ENCODE measurements at places on chromosomes 4 and X.

GRCh38 chr4:10460313-10461047 lies 3.3 kb upstream of the ZNF518B start:
- no peak for DNase-seq

GRCh38 chr4:139581096-139581495 lies 25.1 kb upstream of the SETD7 start:
- DNase-seq: no peak

GRCh38 chr4:821631-822030 lies 4.3 kb downstream of the CPLX1 start:
- DNase-seq: no peak

GRCh38 chrX:49978176-49978575 lies 55.8 kb downstream of the CLCN5 start:
- no peak for DNase-seq

GRCh38 chrX:149462849-149463248 lies 42.3 kb downstream of the IDS start:
- no peak for DNase-seq

DNA sequence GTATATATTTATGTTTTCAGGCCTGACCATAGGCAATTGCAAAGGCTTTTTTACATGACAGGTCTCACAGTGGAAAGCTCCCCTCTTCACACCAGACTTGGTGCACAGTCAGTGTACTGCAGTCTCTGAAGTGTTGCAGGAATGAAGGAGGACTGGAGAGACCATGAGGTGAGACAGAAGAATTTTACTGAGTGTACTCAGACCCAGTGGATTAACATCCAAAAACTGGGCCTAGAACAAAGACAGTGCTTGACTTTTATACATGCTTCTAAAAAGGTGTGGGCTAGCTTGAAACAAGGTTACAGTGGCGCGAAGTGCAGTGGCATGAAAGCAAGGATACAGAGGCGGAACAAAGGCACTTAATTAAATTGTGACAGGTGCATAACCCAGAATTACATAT lies 822.9 kb downstream of the RAPGEF2 start:
- no peak for DNase-seq

DNA sequence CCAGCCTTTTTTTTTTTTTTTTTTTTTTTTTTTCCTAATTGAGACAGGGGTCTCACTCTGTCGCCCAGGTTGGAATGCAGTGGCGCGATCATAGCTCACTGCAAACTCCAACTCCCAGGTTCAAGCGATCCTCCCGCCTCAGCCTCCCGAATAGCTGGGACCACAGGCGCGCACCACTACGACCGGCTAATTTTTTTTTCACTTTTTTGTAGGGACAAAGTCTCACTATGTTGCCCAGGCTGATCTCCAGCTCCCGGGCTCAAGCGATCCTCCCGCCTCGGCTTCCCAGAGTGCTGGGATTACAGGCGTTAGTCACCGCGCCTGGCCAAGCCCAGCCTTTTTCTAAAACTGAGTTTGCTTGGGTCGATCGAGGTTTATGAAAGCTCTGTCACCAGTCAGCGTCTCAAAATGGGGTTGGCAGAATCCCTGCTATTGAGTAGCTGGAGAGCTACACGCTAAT lies 1.3 kb upstream of the OTUD5 start:
- no peak for DNase-seq

DNA sequence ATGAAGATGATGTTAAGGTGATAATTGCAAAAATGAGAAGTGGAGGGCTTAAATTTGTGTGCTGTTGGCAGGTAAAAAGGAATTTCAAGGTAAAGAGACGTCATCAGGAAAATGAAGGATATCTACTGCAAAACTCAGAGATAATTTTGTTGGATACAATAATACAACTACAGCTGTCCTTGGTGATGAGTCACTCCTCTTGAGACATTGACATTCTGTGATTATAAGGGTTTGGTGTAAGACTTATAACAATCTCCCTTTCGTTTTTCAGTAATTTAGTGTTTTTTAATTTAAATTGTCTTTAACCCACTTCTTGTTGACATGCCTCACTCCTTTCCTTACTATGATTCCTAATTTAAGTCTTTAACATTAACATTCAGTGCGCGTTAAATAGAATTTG lies 1074.1 kb upstream of the SLIT2 start:
- DNase-seq: no peak

DNA sequence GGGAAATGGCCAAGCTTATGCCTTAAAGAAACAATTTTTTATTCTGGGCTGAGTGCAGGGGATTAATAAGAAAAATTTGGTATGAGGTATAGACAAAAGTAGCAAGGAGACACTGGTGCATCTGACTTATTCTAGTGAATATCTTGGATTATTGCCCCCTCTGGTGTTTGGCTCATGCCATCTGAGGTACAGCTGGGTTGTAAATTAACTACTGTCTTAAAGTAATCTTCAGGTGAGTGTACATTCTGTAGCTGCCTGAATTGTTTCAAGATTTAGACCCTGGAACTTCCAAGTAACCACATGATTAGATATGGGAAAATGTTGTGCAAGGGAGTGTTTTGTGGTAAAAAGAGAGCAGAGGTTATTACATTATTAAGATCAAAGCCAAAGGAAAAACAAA lies 988.7 kb downstream of the FAM133A start:
- DNase-seq: no peak

DNA sequence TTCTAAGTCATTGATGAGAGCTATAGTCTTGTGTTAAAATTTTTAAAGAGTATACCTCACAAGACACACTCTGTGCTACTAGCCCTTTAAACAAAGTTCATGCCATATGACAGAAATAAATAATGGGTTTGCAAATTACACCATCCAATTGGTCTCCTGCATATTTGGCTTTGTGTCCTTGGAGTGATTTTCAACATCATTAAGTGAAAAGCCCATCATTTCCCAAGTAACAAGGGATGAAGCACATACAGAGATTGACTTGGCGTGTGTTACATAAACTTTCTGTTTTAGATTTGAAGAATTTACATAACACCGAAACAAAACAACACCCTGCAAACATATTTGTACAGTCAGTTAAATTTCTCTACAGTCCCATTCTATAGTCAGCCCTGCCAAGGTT lies 216.9 kb upstream of the NEIL3 start:
- DNase-seq: no peak

- DNase-seq: no peak
Measured at GRCh38 chr4:55931833-55932232, 16.9 kb upstream of the CEP135 start.

DNA sequence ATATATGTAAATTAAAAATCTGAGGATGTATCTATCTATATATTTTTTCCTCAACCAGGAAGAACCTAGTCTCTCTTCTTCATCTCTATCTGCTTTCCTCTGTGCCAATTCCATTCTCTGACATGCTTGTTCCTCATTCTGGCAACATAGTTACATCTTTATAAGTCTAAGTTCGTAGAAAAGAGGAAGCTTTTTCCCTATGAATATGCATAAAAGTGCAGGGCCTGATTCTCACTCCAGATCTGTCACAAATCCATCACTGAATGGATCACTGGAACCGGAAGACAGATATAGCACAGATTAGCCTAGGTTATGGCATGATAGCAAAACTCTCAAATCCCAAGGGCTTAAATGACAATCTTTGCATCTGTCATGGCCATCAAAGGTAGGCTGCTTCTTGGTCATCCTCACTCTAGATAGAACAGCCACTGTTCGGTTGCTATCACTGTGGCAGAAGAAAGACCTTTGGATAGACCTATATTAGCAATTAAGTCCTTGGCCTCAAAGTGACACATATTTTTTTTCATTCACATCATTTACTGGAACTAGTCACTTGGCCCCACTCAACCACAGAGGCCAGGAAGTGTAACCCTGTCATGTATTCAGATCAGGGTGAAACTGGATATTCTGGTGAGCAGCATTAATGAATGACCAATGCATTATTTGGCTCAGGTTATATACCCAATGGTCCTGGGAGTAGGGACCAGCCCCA lies 22.2 kb downstream of the DTHD1 start:
- DNase-seq: no peak

- DNase-seq: no peak
Measured at GRCh38 chr4:85790582-85790981, 315.6 kb downstream of the ARHGAP24 start.

GRCh38 chrX:57134702-57135101 lies 2.5 kb downstream of the SPIN2A start:
- DNase-seq: no peak

- DNase-seq: no peak
Measured at GRCh38 chr4:123073650-123074049, 151.3 kb upstream of the NUDT6 start.

- DNase-seq: no peak
Measured at GRCh38 chr4:53706422-53707032, 115.2 kb upstream of the LNX1 start.

DNA sequence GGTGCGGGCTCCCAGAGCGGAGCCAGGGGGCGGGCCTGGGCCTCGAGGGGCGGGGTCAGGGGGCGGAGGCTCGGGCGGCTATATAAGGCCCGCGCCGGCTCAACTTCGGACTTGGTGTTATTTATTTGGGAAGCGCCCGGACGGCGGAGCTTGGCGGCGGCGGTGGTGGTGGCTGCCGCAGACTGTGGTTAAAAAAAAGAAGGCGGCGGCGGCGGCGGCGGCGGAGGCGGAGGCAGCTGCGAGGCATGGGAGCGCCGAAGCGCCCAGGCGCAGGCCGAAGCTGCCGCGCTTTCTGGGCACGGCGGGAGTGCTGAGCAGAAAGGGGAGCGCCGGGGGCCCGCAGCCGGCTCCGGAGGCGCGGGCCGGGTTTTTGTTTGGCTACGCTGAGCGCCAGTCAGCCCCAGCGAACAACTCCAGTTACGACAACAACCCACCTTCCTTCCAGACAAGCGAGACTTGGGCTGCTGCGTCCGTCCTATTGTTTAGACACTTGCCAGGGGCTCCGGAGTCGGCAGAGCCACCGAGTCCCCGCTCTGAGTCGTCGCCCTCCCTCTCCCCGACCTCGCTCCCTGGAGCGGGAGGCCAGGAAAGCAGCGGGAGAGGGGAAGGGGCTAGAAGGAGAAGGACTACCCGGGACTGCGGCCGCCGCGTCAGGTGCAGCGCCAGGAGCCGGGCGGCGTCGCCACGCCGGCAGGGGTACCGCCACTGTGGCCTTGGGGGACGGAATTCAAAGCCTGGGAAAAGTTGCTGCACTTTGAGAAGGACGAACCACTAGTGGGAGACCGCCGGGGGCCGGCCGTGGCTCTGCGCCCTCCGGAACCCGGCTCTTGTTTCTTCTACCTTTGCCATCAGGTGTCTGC lies at the start of gene SLIT2:
TSS of gene SLIT2 (plus strand) at position 110 of the 860 bp plus-strand sequence. CDS start 1,911 bp downstream, outside the sequence.
- DNase-seq: no peak

DNA sequence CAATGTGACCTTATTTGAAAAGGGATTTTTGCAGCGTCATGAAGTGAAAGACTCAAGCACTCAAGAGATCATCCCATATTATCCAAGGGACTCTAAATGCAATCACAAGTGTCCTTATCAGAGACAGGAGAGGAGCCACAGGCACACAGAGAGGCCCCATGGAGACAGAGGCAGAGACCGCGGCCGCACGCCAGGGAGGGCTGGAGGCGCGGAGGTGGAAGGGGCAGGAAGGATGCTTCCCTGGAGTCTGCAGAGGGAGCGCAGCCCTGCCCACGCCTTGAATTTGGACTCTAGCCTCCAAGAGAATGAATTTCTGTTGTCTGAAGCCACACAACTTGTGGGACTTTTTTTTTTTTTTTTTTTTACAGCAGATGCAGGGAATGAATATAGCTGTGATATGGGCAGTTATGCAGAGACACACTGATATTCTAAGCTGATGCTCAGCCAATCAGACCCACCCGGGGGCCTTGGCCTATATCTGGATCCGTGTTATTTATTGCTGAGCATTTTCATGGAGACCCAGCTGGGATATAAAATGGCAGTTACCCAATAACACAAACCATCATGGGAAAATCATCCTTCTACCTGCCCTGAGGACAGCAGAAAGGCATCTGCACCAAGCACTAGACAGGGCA lies 244.8 kb upstream of the PSAPL1 start:
- DNase-seq: no peak

DNA sequence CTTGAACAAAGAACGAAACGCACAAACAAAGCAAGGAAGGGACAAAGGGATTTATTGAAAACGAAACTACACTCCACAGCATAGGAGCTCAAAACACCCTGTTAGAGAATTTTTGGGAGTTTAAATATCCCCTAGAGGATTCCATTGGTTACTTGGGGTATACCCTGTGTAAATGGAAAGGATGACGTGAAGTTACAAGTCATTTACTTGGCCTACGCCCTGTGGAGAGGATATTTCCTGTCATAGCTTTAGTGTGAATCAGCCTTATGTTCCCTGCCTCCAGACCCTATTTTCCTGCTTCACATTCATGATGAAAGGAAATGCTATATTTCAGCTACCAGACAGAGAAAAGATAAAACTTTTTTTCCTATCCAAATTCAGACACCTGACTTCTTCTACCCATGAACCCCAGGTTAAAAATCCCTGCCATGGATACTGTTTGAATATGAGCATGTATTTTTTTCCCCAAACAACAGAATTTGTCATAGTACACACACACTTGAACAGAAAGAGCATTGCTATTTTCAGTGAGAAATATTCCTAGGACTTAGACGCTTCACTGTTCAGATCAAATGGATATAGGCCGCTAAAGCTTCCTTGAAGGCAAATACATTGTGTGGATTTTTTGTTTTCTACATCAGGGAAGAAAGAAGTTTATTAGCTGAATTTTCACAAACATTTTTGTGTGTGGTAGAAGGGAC lies 20.4 kb downstream of the PIN4 start:
- DNase-seq: no peak

DNA sequence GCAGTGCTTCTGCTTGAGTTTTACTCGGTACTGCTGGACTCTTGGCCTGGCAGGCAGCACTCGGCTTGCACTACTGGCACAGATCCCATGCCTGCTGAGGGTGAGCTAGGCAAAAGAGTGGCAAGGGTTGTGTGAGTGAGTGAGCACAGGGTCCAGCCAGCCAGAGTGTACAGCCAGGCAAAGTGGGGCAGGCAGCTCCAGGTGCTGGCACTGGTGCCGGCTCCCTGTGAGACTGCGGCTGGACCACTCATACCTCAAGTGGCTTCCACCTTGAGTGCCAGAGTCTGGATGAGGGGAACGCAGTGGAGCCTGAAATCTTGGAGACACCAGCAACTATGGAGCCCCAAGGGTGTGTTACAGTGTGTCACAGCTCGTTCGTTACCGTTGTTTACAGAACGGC lies 1451.9 kb upstream of the AGA start:
- DNase-seq: no peak

- no peak for DNase-seq
Measured at GRCh38 chr4:73070074-73070390, 516 bp upstream of the COX18 start.

DNA sequence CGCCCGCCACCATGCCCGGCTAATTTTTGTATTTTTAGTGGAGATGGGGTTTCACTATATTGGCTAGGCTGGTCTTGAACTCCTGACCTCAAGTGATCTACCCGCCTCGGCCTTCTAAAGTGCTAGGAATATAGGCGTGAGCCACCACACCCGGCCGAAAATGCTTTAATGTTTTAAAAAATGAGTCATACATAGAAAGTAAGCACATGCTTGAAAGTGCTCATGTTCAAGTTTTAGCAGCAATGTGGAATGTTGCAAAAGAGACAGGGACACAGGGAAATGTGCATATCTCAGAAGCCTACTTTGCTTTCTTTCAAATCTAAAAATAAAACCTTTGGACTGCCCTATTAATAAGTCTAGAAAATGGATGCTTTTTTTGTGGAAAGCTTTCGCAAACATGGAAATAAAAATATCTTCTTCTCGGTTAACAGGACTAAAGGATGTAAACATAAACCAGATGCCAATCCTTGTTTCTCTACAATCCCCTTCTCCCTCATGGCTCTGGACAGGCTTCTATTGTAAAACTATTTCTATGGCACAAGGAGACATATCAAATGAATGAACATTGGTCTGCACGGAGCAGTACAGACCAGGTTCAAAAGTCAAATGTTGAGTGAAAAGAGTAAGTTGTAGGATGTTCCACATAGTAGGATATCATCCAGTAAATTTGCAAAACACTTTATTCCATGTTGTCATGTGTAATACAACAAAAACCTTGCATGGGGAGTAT lies 15.0 kb downstream of the MECP2 start:
- DNase-seq: no peak
